IMR-90 (cell line): ENCODE measurements at places on chromosomes 2 and 18. TPM values are rescaled to one million over a fixed set of nuclear protein-coding genes. Genes with fewer than 3 reads are reported as not detected.

The TMEM247 gene
- total RNA-seq = not detected in 2 replicates

The RNF152 gene
- 18.5 and 18.9 TPM in 2 replicates for total RNA-seq

The LIMS4 gene
- 2.5 and 3.6 TPM in 2 replicates for total RNA-seq

The RNF144A gene
- total RNA-seq = 0.18 and 0.28 TPM in 2 replicates

The INPP1 gene
- 3.6 and 4.1 TPM in 2 replicates for total RNA-seq

The ACVR1C gene
- total RNA-seq = 0.18 and 0.28 TPM in 2 replicates

The OSBPL6 gene
- total RNA-seq = 2.8 and 3.2 TPM in 2 replicates

The AGXT gene
- total RNA-seq = not detected in 2 replicates

The LIPG gene
- under 0.01 TPM in 1 of 2 replicates, not detected in the other for total RNA-seq

The CAPN14 gene
- under 0.01 TPM in 2 replicates for total RNA-seq

The GAD1 gene
- total RNA-seq = not detected in 2 replicates

The ZAP70 gene
- total RNA-seq = under 0.01 TPM in 1 of 2 replicates, not detected in the other

The CNGA3 gene
- under 0.01 TPM in 1 of 2 replicates, not detected in the other for total RNA-seq

The TRAK2 gene
- total RNA-seq = 48.9 and 65.4 TPM in 2 replicates

The FEV gene
- not detected in 2 replicates for total RNA-seq

The ALK gene
- not detected in 2 replicates for total RNA-seq

The CCDC74B gene
- 3.6 and 3.9 TPM in 2 replicates for total RNA-seq

The XPO1 gene
- 104 and 192 TPM in 2 replicates for total RNA-seq

The TDRD15 gene
- total RNA-seq = not detected in 2 replicates

The FAM124B gene
- not detected in 2 replicates for total RNA-seq

The COLEC12 gene
- 1.7 and 2.3 TPM in 2 replicates for total RNA-seq

The HOXD13 gene
- total RNA-seq = not detected in 2 replicates

The SDC1 gene
- 22.0 and 23.6 TPM in 2 replicates for total RNA-seq

The IL36RN gene
- total RNA-seq = not detected in 2 replicates

The DSC2 gene
- total RNA-seq = not detected in 2 replicates

The CCDC88A gene
- 63.8 and 66.1 TPM in 2 replicates for total RNA-seq

The TMEM150A gene
- 4.7 and 4.8 TPM in 2 replicates for total RNA-seq

The POTEJ gene
- total RNA-seq = not detected in 2 replicates

The TRIB2 gene
- 12.7 and 16.1 TPM in 2 replicates for total RNA-seq

The RPE gene
- 114 and 339 TPM in 2 replicates for total RNA-seq

The LAMA1 gene
- total RNA-seq = 10.9 and 11.4 TPM in 2 replicates

The BARD1 gene
- total RNA-seq = 30.6 and 34.6 TPM in 2 replicates

The RTP5 gene
- not detected in 2 replicates for total RNA-seq

The GALR1 gene
- not detected in 2 replicates for total RNA-seq

The EMILIN2 gene
- under 0.01 TPM in 2 replicates for total RNA-seq

The RAD51AP2 gene
- not detected in 2 replicates for total RNA-seq

The ADRA2B gene
- not detected in 2 replicates for total RNA-seq

The TM4SF20 gene
- total RNA-seq = under 0.01 TPM in 2 replicates

The ATP8B1 gene
- 136 and 170 TPM in 2 replicates for total RNA-seq

The FHOD3 gene
- total RNA-seq = 16.0 and 16.7 TPM in 2 replicates

The C2orf81 gene
- under 0.01 and 0.18 TPM in 2 replicates for total RNA-seq

The GCG gene
- not detected in 2 replicates for total RNA-seq

The LINC00305 gene
- not detected in 2 replicates for total RNA-seq
